ENCODE measurements at places on chromosomes 2 and 18.
A peak's percentile ranks its signal among the peaks of the same experiment; 100 is the strongest.

DNA sequence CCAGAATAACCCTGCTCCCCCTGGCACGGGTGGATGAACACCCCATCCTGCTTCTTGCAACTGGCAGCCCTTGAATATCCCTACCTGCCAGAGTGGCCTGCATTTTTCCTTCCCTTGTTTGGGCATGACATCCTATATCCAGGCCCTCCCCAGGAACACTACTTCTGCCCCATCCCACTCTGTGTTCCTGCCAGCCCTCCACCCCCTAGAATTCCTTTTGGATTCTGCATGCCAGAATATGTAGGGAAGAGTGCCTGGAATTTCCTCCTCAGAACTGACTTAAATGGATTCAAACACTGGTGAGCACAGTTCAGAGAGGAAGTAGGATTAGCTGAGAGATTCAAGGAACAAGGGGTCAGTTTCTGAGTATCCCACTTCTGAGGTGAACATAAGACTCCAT lies 123.5 kb upstream of the PELI1 start:
- DNase-seq: no peak

GRCh38 chr2:178306352-178307073 lies 112.2 kb downstream of the OSBPL6 start:
- DNase-seq: peak; percentile 10

GRCh38 chr2:60044484-60044883 lies 509.0 kb downstream of the BCL11A start:
- no peak for DNase-seq

DNA sequence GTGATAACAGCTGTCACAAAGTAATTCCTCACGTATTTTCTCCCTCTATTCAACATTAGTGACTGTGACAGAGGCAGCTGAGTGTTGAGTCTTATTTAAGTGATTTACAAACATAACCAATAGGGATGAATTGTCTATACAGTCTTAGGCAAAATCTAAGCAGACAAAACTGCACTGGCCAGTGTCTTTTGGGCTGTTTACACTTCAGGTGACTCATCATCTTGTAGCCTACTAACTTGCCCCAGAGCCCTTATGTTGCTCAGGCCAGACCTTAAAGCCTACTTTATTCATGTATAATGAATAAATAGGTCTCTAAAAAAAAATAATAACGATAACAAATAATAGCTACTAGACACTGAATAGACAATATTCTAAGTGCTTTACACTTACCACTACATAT lies 17.2 kb downstream of the THOC1 start:
- no peak for DNase-seq

DNA sequence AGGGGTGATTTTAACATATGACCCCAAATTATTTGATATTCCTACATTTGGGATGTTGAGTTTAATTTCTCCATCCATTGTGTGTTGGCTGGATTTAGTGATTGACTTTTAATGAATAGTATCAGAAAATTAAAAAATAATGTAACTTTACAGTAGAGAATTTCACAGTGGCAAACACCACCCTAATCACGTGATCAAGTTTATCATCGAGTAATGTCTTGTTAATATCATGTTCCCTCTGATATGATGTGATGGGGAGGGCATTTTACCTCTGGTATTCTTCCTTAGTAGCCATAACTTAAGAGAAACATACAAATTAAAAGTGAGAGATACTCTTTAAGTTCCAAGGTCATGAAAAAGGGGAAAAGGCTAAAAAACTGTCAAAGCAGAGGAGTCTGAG lies 602.0 kb upstream of the CELF4 start:
- DNase-seq: no peak

GRCh38 chr18:7941533-7941932 lies 374.4 kb downstream of the PTPRM start:
- DNase-seq: no peak

DNA sequence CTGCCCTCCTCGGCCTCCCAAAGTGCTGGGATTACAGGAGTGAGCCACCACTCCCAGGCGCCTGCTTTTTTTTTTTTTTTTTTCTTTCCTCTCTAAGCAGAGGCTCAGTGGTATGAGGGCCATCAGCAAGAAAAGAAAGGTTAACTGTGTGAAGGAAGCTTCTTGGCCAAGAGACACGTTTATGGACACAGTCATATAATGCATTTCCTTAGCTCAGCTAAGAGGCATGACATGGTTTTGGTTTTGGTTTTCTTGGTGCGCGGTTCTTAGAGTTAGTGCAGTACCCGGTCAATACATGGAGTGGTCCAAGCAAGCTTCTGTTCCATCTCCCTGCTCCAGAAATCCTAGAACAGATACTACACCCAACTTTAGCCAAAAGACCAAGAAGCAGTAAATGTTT lies 42.6 kb downstream of the RALBP1 start:
- no peak for DNase-seq

DNA sequence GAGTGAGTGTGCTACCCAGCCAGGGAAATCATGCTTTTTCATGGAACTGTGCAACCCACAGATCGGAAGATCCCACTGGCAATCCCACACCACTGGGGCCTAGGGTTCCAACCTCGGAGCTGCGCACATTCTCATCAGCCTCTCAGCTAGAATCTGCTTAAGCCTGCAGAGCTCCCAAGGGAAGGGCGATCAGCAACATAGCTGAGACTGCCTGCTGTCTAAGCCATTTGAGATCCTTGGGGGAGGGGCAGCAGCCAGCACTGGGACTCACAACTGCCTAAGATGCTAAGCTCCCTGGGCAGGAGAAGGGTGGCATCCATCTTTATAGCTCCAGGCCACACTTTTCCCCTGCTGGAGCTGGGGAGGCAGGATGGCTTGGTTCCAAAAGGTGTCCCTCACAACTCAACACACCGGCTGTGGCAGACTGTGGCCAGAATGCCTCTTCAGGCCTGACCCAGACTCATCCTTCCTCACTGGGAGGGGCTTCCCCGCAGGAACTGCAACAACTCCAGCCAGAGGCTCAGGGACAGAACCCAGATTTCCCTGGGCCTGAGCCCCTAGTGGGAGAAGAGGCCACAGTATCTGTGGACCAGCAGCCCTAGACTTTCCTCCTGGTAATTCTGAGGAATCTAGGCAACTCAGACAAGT lies 1133.3 kb upstream of the PIK3C3 start:
- DNase-seq: no peak

GRCh38 chr18:26771524-26771923 lies 94.0 kb downstream of the AQP4 start:
- no peak for DNase-seq

- no peak for DNase-seq
These were observed 153.5 kb downstream of the SLC39A10 start for GRCh38 chr2:195810340-195811098.

DNA sequence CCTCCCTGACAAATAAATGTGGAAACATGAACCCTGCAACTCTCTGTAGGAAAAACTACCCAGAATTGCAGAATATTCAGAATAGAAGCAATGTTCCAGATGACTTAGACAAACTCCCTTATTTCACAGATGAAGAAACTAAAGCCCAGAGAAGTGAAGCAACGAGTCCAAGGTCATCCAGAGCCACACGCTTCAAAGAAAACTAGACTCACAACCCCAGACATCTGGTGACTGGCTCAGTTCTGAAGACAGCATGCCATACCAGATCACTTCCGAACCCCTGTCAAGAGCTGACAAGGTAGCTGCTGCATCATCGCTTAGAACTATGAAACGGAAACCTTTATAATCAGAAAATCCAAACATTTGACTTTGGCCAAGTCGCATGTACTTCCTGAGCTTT lies 101.3 kb downstream of the PID1 start:
- DNase-seq: no peak

DNA sequence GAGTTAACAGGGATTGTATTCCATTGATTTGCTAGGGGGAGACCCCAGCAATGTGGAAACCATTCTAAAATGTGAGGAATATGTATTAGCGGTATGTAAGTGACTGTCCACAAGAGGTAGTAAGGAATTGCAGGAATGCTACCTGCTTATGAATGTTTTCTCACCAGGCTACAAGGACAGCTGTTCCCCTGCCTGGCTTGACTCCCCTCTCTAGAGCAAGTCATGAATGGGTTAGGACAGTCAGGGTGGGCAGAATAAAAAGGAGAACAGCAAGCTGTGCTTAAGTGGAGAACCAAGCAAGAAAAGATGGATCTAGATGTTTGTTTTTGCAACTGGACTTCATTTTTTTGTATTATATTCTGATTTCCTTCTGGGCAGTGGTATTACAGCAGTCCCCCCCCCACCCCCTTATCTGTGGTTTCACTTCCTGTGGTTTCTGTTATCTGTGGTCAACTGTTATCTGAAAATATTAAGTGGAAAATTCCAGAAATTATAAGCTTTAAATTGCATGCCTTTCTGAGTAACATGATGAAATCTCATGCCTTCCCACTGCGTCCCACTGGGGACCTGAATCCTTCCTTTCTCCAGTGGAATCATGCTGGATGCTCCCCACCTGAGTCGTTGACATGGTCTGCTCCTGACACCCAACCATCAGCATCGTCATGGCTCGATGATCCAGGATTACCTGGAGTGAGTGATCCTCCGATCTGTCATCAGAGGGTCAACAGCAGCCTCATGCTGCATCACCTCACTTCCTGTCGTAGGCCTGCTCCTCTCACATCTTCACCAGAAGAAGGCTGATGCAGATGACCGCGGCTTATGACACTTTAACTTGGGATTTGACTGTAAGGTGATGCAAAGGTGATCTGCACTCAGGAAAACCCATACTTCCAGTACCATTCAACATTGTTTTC lies 52.2 kb downstream of the VAPA start:
- DNase-seq: no peak

Measured in GM12892 (cell line).